ENCODE measurements at places on chromosomes 2 and 18.

GRCh38 chr2:205527801-205528200 lies 154.5 kb upstream of the NRP2 start:
- DNase-seq = no peak

DNA sequence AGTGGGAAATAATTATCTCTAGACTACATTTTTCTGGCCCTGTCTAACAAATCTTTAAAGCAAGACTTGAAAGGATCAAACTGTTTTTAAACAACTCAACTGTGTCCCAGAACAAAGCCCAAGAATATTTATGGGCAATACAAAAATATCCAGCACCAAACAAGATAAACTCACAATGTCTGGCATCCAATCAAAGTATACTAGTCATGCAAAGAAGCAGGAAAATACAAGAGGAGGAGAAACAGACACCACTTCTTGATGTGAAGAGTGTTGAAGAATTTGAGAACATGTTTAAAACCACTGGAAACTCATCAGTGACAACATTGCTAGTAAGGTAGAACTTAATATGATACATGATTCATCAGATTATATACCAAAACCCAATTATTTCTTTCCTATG lies 66.1 kb upstream of the CDC42EP3 start:
- DNase-seq = no peak

DNA sequence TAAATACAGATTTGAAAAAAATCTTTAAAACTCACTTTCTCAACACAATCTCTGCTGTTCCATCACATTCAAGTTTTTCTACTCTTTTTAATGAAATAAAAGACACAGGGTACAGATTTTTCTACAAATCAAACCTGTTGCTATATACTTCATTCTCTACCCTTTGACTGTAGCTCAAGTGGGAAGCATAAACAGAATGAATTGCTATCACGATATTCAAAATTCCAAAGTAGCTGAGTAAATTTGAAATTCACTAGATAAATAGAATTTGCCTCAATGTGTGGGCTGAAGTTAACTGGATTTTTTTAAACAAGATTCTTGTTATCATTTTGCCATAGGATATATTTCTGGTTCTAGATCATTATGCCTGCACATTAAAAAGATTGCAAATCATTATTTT lies 185.9 kb downstream of the ZNF521 start:
- no peak for DNase-seq

- no peak for DNase-seq
These were observed 70.5 kb downstream of the VSNL1 start for GRCh38 chr2:17611036-17611435.

DNA sequence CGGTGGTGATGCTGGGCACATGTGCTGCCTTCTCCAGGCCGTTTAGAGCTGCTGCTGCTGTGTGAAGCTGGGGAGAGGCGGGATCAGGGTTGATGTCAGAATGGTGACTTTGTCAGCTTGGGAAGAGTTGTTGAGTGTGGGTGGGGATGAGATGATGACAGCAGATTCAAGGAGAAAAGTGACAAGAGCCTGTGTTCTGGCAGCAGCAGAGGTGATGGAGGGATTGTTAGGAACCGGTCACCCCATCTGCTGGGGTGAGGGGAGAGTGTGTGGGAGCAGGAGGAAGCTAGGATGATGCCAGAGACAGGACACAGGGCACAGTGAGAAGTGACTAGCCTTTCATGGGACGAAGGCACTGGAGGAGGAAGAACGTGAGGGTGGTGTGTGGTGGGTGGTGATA lies 345.5 kb downstream of the RNF144A start:
- no peak for DNase-seq

GRCh38 chr2:7288484-7288883 lies 371.3 kb downstream of the RNF144A start:
- no peak for DNase-seq

GRCh38 chr18:37254973-37255372 lies 310.6 kb downstream of the CELF4 start:
- no peak for DNase-seq

GRCh38 chr2:198097630-198098029 lies 293.2 kb downstream of the PLCL1 start:
- DNase-seq = no peak

DNA sequence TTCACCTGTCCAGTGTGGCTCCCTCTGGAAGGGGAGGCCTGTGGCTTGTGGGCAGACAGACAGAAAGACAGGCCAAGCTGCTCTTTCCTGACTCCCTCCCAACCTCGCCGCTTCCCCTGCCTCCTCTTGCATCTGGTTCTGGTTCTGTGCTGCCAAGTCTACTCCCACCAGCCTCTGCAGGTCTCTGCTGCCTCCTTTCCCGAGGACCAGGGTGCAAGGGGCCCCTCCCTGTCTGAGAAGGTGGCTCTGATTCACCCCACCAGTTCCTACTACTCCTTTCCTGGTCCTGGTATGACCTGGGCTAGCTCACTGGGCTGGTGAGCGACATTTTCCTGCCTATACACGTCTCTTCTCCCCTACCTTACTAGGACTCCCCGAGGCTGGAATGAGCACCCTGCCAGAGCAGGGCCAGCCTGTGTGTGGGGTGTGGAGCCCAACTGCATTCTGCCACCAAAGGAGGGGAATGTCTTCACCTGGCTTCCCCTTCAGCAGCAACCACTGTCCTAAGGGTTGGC lies 238.5 kb downstream of the CELF4 start:
- DNase-seq = no peak

DNA sequence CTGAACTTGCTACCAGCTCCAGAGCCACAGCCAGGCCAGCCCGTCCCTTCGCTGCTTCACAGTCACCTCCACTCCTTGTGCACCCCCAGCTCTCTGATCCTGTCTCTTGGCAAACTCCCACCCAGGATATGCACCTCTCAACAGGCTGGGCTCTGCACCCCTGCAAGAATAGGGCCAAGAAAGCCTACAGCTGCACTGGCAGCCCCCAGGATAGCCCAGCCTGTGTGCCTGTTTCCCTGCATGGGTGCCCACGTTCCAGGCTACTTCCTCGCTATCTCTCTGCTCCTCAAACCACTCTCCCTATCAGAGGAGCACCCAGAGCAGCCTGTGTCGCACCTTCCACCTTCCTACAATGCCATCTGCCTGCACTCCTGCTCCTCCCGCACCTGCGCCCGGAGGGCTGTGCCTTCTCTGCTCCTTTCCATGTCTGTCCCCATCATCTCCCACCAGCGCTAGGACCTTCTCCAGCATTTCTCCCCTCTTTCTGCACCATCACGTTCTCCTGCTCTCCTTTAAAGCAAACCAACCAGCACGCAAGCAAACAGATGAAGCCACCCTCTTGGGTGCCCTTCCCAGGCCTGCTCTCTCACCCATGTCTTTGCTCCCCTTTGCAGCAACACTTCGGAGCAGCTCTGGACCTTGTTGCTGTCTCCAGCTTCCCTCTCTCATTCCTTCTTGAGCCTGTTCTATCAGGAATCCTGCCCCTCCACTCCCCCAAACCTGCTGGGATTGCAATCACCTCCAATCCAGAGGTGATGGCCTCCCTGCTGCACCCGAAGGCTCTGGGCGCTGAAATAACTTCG lies 313.2 kb upstream of the HS6ST1 start:
- no peak for DNase-seq

DNA sequence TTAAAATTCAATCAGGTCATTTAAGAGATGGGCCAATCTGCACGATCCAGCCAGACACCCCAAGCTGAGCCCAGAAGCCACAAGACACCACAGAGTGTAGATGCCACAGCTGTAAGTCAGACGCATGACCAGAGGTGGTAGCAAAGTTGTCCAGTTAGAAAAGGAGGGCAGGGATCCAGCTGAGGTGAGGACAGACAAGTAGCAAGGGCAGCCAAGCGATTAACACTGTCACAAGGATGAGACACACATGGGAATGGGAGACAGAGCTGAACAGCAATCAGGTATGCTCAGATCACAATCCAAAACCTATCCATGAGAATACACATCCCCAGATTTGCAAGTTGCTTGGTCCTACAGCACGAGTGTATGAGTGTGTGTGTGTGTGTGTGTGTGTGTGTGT lies 143.4 kb upstream of the STK17B start:
- DNase-seq = no peak

DNA sequence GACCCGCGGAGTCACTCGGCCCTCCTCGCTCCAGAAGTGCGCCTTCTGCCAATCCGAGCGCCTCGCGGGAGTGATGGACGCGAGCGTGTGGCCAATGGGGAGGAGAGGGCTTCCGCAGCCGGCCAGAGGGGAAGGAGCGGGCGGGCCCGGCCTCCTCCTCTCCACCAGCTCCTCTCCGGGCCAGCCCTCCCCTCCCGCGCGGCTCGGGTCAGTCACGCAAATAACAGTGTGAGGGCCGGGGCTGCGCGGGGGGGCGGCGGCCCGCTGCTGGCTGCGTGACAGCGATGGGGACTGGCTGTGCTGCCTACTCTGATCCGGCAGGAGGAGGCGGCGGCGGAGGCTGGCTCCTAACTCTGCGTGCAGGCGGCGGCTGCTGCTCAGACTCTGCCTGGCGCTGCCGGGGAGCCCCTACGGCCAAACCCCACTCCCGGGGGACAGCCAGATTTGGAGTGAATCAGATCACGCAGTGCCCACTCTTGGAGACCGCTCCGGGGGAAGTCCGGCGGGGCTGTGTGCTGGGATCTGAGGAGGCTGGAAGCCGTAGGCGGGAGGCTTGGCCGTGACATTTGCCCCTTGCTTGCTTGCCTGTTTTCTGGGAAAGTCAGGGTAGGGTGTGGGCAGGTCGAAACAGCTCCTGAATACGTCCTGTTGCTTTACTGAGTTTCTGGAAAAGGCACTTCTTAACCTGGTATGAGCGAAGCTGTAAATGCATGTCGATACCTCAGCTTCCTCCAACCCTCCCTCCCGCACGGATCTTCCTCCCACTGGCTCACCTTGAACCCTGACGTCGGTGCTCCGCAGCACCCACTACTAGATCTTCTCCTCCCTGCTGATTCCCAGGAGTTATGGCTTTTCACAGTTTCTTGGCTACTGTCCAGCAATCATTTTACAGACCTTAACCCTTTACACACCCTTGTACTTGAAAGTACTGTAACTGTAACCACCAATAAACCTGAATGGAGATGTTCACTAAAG lies 97.9 kb upstream of the SERTAD2 start:
- DNase-seq = peak; percentile 42

DNA sequence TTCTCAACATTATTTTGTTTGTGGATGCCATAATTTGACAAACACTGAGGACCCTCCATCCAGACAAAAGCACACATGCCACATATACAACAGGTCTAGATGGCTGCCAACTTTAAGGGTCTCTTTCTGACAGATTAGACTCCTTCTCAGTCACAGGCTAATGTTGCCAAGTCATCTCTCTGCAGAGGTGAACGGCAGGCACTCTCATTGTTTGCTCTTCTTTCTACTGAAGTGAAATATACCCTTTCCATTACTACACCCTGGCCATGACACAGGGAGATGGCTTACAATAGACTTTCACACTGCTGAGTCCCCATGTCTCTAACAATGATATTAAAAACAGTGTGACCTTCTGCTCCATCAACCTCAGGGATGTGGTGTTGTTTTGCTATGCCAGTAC lies 47.5 kb upstream of the ZNF397 start:
- DNase-seq = no peak

GRCh38 chr2:44033947-44034346 lies 38.2 kb upstream of the LRPPRC start:
- DNase-seq = no peak

GRCh38 chr2:263774-264492 lies at the start of gene SH3YL1:
Gene SH3YL1, minus strand, starts transcription at chr2:264032. Its CDS starts 48 bp downstream, at chr2:263984.
- no peak for DNase-seq

DNA sequence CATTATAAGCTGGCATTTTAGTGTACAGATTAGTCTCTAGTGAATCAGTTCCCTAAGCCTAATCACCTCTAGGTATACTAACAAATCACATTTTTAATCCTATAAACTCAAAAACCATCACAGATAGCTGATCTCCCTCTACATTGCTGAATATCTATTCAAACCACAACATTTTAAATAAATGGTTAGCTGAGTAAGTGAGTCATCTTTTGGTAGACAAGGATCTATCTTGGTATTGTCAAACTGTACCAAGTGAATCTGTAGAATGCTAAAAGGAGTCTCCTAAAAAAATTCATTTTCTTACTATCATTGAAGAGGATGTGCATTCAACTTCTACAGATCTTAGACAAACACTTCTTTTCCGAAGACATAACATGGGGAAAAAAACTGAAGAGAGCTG lies 40.7 kb downstream of the INO80D start:
- no peak for DNase-seq

DNA sequence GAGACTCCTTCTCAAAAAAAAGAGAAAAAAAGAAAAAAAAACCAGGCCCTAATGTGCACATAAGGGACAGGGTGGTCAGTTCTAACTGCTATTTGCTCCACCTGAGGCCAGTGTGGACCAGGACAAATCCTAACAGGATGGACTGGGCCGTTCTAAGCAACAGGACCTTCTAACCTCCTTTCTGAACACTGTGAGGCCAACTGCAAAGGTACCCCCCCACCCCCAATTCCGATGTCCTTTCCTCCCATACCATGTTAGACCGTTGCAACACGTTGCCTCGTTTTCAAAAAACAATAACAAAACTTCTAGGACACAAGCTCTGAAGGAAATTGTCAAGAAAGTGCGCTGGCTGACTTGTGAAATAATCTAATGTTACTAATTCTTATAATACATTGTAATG lies 1.2 kb downstream of the THAP4 start:
- no peak for DNase-seq

- DNase-seq = no peak
These were observed 16.3 kb downstream of the HS1BP3 start for GRCh38 chr2:20634507-20635112.

GRCh38 chr2:98486374-98486981 lies 41.8 kb downstream of the INPP4A start:
- no peak for DNase-seq

- peak; percentile 7 for DNase-seq
These were observed 3.3 kb downstream of the SLC8A1 start for GRCh38 chr2:40448476-40449079.

- DNase-seq = no peak
These were observed 66.4 kb downstream of the EML6 start for GRCh38 chr2:54789878-54790277.

GRCh38 chr2:182585001-182585400 lies 131.1 kb upstream of the DNAJC10 start:
- DNase-seq = no peak

- DNase-seq = no peak
These were observed 70.2 kb downstream of the NGEF start for GRCh38 chr2:232942831-232943230.
